ENCODE measurements at places on chromosomes 4 and X.
A peak's percentile ranks its signal among the peaks of the same experiment; 100 is the strongest.

DNA sequence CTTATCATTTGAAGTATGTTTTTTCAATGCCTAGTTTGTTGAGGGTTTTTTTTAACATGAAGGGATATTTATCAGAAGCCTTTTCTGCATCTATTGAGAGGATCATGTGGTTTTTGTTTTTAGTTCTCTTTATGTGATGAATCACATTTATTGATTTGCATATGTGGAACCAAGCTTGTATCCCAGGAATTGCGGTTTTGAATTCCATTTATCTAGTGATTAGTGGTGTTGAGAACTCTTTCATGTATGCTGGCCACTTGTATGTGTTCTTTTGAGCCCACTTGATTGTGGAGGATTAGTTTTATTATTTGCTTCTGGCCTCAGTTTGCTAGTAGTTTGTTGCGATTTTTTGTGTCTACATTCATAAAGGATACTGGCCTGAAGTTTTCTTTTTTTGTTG lies 85.0 kb upstream of the CNKSR2 start:
- H3K27ac ChIP-seq = no peak overlapping the region
- no peaks in the 10 kb centered on the region for H3K4me1 ChIP-seq

- peaks cover 45% of the 10 kb centered on the region for H3K4me1 ChIP-seq
- no peak for DNase-seq
- H3K36me3 ChIP-seq = peaks cover 2% of the 10 kb centered on the region
Measured at GRCh38 chrX:119759248-119759766, 919 bp downstream of the SOWAHD start.

GRCh38 chr4:98689507-98690174 lies 31.2 kb upstream of the TSPAN5 start:
- DNase-seq = no peak
- H3K27ac ChIP-seq = peak overlapping the region; percentile 53
- peaks cover 4% of the 10 kb centered on the region for H3K36me3 ChIP-seq
- no peaks in the 10 kb centered on the region for H3K27me3 ChIP-seq
- no peak overlapping the region for H3K4me3 ChIP-seq

GRCh38 chrX:20452487-20452886 lies 185.8 kb upstream of the RPS6KA3 start:
- H3K4me3 ChIP-seq = peak overlapping the region; percentile 31
- peaks cover 2% of the 10 kb centered on the region for H3K27me3 ChIP-seq
- H3K36me3 ChIP-seq = peaks cover 4% of the 10 kb centered on the region
- H3K4me1 ChIP-seq = peaks cover 43% of the 10 kb centered on the region

GRCh38 chrX:135421932-135422809 lies at the start of gene SMIM10L2A:
Gene SMIM10L2A, plus strand, starts transcription at chrX:135421944. Its CDS starts 188 bp downstream, at chrX:135422132.
- H3K27me3 ChIP-seq = peaks cover 26% of the 10 kb centered on the region
- no peak for DNase-seq
- no peaks in the 10 kb centered on the region for H3K36me3 ChIP-seq
- H3K4me1 ChIP-seq = no peaks in the 10 kb centered on the region
- no peak within 1 kb of the TSS for H3K27ac ChIP-seq

DNA sequence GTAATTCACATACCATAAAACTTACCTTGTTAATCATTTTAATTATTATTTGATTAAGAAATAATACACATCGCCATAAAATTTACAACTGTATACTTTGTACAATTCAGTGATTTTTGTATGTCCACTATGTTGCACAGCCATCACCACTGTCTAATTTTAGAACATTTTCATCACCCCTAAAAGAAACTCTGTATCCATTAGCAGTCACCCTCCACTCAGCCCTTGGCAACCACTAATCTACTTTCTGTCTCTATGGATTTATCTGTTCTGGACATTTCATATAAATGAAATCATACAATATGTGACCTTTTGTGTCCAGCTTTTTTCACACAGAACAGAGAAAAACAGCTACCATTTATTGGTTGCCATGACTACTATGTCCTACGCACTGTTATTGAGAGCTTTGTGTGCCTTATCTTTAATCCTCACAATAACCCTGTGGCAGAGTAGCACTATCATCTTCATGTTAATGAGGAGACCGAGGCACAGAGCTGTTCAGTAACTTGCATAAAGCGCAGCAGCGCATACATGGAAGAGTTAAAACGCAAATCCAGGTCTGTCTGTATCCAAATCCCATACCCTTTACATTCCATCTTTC lies 64.6 kb upstream of the PAGE1 start:
- H3K36me3 ChIP-seq = no peaks in the 10 kb centered on the region
- no peaks in the 10 kb centered on the region for H3K4me1 ChIP-seq
- H3K4me3 ChIP-seq = no peak overlapping the region
- H3K27me3 ChIP-seq = peaks cover 11% of the 10 kb centered on the region
- no peak for DNase-seq

DNA sequence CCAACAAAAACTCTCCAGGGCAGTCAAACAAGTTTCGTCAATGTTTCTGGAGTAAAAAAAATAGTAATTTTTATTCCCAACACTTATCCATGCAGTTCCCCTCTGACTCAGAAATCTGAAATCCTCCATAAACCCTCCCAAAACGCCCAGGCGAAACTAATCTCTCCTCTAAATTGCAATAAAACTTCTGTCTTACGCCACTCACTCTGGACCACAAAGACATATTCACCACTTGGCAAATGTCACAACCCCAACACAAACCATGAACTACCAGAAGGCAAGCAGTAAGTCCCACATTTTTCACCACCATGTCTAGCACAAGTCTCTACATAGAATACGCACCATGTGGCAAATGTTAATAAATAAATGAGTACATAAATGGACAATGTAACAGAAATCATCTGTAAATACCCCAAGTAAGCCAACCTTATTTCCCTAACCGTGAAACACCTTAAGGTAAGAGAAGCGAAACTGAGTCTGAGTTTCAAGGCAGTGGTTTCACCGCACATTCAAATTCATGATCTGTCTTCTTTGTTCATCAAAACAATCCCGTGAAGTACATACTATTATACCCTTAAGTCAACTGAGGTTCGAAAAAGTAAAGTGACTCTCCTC lies 1.6 kb downstream of the PAPSS1 start:
- no peak overlapping the region for H3K27ac ChIP-seq
- no peaks in the 10 kb centered on the region for H3K27me3 ChIP-seq
- DNase-seq = no peak
- H3K4me1 ChIP-seq = peaks cover 27% of the 10 kb centered on the region

DNA sequence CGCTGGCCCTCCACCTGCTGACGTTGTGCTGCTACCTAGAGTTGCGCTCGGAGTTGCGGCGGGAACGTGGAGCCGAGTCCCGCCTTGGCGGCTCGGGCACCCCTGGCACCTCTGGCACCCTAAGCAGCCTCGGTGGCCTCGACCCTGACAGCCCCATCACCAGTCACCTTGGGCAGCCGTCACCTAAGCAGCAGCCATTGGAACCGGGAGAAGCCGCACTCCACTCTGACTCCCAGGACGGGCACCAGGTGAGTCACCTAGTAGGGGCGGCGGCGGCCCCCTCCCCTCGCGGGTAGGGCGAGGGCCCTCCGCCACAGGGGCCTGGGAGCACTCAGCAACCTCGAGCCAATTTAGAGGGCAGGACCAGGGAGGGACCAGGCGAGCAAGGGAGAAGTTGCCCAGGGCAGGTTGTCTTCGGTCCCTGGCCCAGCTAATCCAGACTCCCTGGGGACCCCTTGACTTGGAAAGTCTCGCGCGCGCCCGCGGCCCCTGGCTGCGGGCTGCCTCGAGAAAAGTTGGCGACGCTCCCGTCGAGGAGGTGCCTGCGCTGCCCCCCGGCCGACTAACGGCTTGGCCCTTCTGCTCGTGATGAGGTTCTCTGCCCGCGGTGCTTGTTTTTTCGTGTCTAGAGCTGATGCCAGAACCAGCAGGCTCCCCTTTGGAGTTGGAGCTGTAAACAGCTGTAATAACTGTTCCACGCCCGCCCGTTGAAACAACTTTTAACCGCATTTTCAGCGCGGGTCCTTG lies 717 bp downstream of the EDA start:
- peak overlapping the region; percentile 79 for H3K4me3 ChIP-seq
- H3K27ac ChIP-seq = no peak overlapping the region
- H3K27me3 ChIP-seq = peaks cover 11% of the 10 kb centered on the region

GRCh38 chr4:35516102-35516501 lies 728.2 kb downstream of the ARAP2 start:
- H3K36me3 ChIP-seq = no peaks in the 10 kb centered on the region
- DNase-seq = no peak
- H3K4me3 ChIP-seq = no peak overlapping the region
- H3K27me3 ChIP-seq = no peaks in the 10 kb centered on the region
- H3K4me1 ChIP-seq = no peaks in the 10 kb centered on the region
- H3K27ac ChIP-seq = no peak overlapping the region

DNA sequence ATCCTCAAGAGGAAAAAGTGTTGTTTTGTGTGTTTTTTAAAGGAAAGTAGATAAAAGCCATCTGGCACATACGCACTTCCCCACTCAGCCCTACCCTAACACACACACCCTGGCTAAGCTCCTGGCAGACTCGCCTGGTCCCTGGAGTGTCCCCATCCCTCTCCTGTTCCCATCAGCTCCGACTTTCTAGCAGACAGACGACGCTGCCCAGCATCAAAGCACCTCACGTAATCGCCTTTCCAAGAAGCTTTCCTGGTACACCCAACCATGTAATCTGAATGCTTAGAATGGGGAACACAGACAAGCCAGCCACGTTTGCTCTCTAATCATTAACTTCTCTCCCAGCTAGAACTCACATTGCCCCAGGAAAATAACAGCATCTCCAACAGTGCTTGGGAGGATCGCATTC lies 116.2 kb downstream of the AFAP1 start:
- H3K4me1 ChIP-seq = peaks cover 22% of the 10 kb centered on the region
- no peaks in the 10 kb centered on the region for H3K27me3 ChIP-seq

GRCh38 chrX:39261446-39262147 lies 460.3 kb downstream of the MID1IP1 start:
- H3K27ac ChIP-seq = peak overlapping the region; percentile 75

GRCh38 chrX:21929209-21929608 lies 11.3 kb upstream of the SMS start:
- no peak overlapping the region for H3K4me3 ChIP-seq
- peaks cover 12% of the 10 kb centered on the region for H3K36me3 ChIP-seq
- peak overlapping the region; percentile 95 for H3K27ac ChIP-seq

DNA sequence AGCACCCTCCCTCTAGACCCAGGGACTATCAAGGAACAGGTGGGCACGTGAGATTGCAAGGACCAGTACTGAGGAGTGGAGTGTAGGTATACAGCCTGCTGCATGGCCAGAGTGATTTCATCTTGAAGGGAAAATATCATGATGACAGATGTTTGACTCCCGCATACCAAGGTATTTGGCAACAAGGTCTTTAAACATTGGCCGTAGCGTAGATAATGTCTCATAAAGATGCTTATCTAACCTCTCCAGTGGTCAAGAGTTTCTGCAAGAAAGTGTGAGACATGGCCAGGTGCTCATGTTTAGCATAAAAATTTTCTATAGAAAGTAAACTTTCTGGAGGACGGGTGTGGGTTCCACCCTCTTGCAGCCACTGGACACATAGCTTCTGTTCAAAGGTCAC lies 18.7 kb upstream of the ZNF630 start:
- no peaks in the 10 kb centered on the region for H3K36me3 ChIP-seq
- H3K4me3 ChIP-seq = no peak overlapping the region
- no peak for DNase-seq
- H3K27me3 ChIP-seq = no peaks in the 10 kb centered on the region
- no peaks in the 10 kb centered on the region for H3K4me1 ChIP-seq

GRCh38 chr4:177391287-177391686 lies 51.0 kb downstream of the AGA start:
- no peaks in the 10 kb centered on the region for H3K36me3 ChIP-seq
- H3K4me3 ChIP-seq = no peak overlapping the region
- H3K27ac ChIP-seq = no peak overlapping the region

GRCh38 chrX:281166-281999 lies at the start of gene PLCXD1:
Gene PLCXD1, plus strand, starts transcription at chrX:281381. Its CDS starts 2,807 bp downstream, at chrX:284188.
- DNase-seq = no peak
- peaks cover 12% of the 10 kb centered on the region for H3K4me1 ChIP-seq
- peak within 1 kb of the TSS; percentile 75 for H3K4me3 ChIP-seq
- peak within 1 kb of the TSS; percentile 62 for H3K27ac ChIP-seq

DNA sequence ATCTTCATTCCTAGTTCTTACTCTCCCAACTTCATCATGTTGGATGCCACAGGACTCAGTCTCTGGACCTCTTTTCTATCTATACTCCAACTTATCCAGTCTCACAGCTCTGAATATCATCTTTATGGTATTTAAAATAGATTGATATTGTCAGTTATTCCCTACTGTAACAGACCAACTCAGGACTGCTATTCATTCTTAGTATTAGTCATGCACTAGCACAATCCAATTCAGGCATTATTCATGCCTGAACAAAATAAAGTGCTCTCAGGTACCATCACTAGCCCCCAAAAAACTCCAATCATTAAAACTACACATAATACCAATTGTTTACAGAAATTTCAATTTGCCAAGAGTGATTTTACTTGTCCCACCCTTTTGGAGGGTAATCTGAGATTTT lies 37.7 kb downstream of the FRYL start:
- H3K4me3 ChIP-seq = no peak overlapping the region
- no peaks in the 10 kb centered on the region for H3K27me3 ChIP-seq
- H3K4me1 ChIP-seq = peaks cover 60% of the 10 kb centered on the region
- DNase-seq = no peak

- H3K4me1 ChIP-seq = peaks cover 20% of the 10 kb centered on the region
- H3K4me3 ChIP-seq = peak overlapping the region; percentile 20
- no peak for DNase-seq
- no peaks in the 10 kb centered on the region for H3K36me3 ChIP-seq
- no peak overlapping the region for H3K27ac ChIP-seq
Measured at GRCh38 chr4:154741922-154742850, 1.6 kb upstream of the LRAT start.

DNA sequence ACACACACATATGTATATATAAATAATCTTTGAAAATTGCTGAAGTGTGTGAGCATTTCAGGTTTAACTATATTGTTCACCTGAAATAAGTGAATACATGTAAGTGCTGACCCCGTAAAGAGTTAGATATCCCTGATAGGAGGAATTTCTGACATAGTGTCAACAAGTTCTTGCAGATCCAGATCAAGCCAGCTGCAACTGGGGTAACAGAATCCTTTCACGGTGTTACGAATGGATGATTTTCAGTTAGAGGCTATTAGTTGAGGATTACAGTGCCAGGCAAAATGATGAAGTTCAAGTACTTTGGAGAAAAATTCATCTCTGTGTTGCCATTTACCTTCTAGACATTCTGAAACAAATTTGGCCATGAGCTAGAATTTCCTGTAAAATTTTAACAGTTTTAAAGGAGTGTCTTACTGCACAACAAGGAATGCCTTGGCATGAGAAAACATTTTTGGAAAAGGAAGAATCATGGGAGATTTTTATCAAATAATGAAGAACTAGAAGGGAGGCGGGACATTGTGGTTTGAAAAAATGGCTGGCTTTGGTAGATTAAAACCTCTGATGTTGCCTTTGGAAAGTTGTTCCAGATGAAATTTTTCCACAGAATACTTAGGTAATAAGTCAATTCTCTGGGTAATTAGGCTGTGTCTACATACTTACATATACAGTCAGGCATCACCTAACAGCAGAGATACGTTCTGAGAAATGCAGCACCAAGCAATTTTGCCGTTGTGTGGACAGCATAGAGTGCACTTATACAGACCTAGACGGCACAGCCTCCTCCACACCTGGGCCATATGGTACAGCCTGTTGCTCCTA lies 84.4 kb upstream of the FAT1 start:
- H3K36me3 ChIP-seq = no peaks in the 10 kb centered on the region
- no peak overlapping the region for H3K4me3 ChIP-seq
- DNase-seq = no peak
- H3K4me1 ChIP-seq = no peaks in the 10 kb centered on the region

Measured in activated T-helper 2 cell treated with anti-CD3 and anti-CD28 coated beads, Interferon-gamma antibody, Interleukin-2, Interleukin-4, amounts not matched to agents 10 μg/mL and 5 μg/mL and 100 μg/mL, durations not matched to agents 14 hours and 24 hours and 36 hours (primary cell).